ENCODE measurements at places on chromosomes 5 and 9. TPM values are rescaled to one million over a fixed set of nuclear protein-coding genes. Genes with fewer than 3 reads are reported as not detected.
A peak's percentile ranks its signal among the peaks of the same experiment; 100 is the strongest.

DNA sequence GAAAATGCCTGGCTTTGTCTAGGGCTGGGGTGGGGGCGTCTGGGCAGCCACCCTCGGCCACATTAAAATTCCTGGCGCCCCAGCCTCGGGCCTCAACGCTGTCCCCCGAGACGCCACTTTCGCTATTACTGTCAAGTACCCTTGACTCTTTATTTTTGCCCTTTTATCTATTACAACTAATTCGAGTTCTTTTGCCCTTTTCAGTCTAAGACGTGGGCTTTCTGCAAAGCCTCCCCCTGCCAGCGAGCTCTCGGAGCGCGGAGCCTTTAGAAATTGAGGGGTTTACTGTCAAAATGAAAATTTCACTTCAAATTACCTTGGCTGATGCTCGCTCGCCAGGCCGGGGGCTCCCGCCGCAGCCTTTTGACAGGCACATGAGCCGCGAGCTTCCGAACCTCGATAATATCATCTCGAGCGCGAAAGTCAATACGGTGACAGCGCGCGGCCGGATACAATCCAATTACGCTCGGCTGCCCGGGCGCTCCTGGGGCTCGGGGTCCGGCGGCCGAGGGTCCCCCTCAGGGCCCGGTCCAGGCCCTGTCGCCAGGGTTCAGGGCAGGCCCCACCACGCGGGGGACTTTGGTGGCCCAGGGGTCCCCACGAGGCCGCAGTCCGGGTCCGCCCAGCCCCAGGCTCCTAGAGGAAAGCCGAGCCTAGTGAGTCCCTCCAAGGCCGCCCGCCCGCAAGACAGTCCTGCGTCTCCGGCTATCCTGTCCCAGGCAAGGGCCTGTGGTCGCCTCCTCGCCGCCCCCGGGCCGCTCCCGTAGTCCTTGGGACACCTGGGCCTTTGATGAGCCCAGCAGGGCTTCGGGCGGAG lies 6.7 kb downstream of the IRX4 start:
- H3K36me3 ChIP-seq, result no peaks in the 10 kb centered on the region
- H3K4me1 ChIP-seq, result no peaks in the 10 kb centered on the region
- H3K4me3 ChIP-seq, result peak overlapping the region; percentile 10
- DNase-seq, result no peak
- peaks cover 65% of the 10 kb centered on the region for H3K27me3 ChIP-seq

DNA sequence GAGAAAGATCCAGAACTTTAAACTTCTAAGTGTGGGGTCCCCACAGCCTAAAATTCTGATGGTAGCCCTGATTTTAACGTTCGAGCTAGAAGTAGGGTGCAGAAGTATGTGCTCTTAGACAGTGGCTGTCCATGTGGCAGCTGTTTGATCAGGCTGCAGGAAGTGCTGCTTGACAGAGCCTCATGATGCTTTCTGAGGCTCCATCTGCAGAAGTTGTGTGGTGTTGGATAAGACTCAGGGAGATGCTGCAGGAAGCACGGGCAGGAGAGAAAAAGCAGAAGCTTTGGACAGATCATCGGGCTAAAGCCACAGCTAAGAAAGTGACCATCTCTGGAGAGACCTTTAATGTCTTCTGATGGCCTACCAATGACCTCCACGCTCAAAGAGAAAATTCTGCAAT lies 8.1 kb downstream of the MTMR12 start:
- no peak for DNase-seq
- H3K4me3 ChIP-seq, result no peak overlapping the region
- no peak overlapping the region for H3K27ac ChIP-seq

- DNase-seq, result no peak
- no peak overlapping the region for H3K4me3 ChIP-seq
These were observed 12.7 kb upstream of the TGFBI start for GRCh38 chr5:136015966-136016650.

GRCh38 chr5:115209279-115209678 lies 39.6 kb upstream of the TRIM36 start:
- no peak overlapping the region for H3K27ac ChIP-seq
- H3K4me1 ChIP-seq, result no peaks in the 10 kb centered on the region
- no peak overlapping the region for H3K4me3 ChIP-seq

- H3K27ac ChIP-seq, result peak overlapping the region; percentile 68
- H3K4me3 ChIP-seq, result no peak overlapping the region
- no peak for DNase-seq
These were observed 13.4 kb upstream of the TNIP1 start for GRCh38 chr5:151094030-151094851.

DNA sequence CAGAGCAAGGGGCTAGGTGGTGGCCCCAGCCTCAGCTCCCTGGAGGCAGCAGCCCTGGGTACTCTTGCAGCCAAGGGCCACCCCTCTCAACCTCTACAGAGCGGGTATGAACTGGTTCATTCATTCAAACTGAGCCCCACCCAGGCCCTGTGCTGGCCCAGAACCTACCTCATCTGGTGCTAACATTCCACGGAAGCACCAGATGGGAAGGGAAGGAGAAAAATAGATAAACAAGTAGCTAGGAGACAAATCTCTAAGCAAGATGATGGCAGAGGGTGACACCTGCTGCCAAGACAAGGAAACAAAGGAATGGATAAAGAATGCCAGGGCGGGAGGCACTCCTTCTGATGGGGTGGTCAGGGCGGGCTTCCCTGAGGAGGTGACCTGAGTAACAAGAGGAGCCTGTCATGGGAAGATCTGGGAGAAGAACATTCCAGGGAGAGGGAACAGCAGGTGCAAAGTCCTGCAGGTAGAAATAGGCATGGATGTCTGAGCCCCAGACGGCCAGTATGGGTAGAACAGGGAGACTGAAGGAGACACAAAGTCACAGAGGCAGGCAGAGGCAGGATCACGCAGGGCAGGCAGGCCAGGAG lies 6.1 kb downstream of the ST6GALNAC4 start:
- H3K27ac ChIP-seq, result no peak overlapping the region
- no peak overlapping the region for H3K4me3 ChIP-seq
- H3K4me1 ChIP-seq, result peaks cover 8% of the 10 kb centered on the region
- H3K36me3 ChIP-seq, result no peaks in the 10 kb centered on the region
- DNase-seq, result no peak

The PCDHA10 gene
- total RNA-seq, result 6.4 TPM

The UBLCP1 gene
- total RNA-seq, result 24.3 TPM
